ENCODE measurements at places on chromosomes 13 and 19.
A peak's percentile ranks its signal among the peaks of the same experiment; 100 is the strongest.

- DNase-seq = no peak
These were observed 100.7 kb downstream of the MBNL2 start for GRCh38 chr13:97322740-97323342.

- no peak for DNase-seq
These were observed 57.9 kb downstream of the THSD1 start for GRCh38 chr13:52348071-52348470.

GRCh38 chr13:34216256-34216655 is 398.3 kb downstream of the RFC3 start:
- DNase-seq = no peak

DNA sequence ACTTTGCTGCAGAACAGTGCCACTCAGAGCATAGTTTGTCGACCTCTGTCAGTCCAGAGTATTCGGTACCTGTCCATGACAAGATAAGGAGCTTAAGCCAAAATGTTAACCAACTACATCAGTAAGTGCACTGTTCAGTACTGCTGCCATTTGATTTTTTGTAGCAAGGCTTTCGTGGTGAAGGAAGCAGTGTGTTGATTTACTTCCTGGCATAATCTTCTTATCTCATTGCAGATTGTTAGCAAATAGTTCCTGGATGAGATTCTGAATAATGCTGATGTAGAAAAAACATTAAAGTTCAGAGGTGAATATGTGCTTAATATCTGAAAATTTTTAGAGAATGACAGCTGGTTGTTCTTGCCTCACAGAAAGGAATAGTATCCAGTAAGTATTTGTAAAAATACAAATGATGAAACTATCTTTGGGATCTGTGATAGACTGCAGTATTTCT is 85.7 kb downstream of the LRRC63 start:
- no peak for DNase-seq

GRCh38 chr19:32872391-32872790 is 2.8 kb upstream of the SLC7A9 start:
- no peak for DNase-seq

DNA sequence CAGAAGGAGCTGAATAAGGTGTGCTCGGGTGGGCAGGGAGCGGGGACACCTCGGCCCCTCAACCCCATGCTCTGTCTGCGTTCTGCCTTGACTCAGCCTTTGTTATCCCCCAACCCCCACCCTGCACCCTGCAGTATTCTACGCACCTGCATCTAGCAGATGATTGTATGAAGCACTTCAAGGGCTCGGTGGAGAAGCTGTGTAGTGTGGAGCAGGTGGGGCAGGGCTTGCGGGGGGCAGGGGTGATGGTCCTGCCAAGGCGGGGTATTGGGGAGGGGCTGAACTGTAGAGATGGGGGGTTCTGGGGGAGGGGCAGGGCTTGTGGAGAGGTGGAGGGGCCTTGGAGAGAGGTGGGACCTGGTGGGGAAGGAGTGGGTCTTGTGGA is 6.1 kb downstream of the STXBP2 start:
- no peak for DNase-seq

GRCh38 chr13:105278943-105279381 is 1256.5 kb downstream of the EFNB2 start:
- no peak for DNase-seq

DNA sequence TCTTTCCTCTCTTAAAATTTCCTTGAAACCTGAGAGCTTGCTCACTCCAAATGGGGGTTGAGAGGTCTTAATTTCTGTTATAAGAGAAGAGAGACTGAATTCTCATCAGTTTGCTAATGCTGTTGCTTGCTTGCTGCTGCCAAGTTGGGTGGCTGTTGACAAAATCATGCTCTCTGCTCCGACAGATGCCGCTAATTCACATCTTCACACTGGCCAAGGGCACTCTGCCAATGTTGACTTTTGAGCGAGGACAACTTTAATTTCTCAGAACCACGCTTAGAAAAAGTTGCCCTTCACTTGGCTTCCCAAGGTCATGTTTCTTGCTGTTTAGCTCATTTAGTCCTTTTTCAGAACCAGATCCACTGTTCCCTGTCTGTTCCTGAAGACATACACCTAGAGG is 402.9 kb downstream of the HS6ST3 start:
- no peak for DNase-seq

DNA sequence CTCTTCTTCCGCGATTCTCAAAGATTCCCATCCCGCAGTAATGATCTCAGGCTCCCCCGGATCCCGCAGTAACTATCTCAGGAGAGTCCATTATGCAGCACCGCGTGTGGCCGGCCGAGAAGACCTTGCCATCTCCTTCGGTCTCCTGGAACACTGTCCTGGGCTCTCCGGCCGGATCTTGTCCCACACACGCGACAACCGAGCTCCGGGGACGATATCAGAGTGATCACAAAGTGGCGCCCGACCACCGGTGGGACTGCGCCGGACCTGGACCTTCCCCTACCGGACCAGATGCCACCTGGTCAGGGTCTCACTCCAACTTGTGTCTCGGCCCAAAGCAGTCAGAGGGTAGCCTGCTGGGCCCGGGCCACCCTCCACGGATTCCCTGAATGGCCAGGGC is 24.0 kb downstream of the MAN2B1 start:
- no peak for DNase-seq

DNA sequence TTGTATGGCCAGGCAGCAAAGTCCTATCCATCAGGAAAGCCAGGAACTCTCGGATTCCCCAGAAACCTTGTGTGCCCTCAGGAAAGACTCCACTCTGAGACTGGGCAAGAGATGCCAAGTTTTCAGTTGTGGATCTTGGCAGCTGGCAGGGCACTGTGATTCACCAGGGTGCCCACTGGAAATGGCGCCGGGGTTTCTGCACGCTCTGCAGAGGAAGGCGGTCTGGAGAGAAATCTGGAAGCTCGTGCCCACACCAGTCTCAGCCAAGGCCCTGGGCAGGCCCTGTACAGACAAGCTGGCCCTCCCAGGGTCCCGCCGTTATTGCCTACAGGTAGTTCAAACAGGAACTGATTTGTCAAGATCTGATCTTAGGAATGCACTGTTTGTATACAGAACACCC is 4.9 kb downstream of the NAPA start:
- DNase-seq = no peak

DNA sequence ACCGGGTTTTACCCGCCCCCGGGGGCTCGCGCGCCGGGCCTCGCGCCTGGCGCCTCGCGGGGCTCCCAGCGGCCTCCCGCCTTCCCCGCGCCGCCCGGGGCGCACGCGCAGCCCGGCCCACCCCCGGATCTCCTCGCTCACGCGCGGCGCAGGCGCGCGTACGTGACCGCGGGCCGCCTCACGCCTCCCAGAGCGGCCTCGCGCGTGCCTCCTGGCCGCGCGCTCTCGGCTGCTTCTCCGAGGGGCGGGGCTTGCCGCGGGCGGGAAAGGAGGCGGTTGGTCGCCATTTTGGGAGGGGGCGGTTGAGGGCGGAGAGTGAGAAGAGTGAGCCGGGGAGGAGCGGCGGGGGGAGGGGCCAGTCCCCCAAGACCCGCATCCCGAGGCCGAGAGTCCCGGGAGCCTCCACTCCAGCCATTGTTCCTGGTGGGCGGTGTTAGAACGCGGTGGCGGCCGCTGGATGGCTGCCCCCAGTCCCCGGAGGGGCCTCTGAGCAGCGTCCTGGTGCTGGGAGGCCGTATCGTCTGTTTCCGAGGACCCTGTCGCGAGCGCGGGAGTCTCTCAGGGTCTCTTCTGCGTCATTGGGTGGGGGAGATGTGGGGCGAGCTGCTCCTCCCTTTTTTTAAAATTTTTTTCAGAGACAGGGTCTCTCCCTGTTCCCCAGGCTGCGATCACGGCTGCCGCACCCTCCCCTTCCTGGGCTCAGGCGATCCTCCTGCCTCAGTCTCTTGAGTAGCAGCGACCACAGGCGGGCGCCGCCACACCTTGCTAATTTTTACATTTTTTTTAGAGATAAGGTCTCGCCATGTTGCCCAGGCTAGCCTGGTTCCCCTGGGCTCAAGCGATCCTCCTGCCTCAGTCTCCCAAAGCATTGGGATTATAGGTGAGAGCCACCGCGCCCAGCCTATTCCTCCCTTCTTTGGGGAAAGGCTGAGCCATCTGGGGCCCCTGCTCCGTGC is at the start of gene ZNF541:
TSS of gene ZNF541 (minus strand) at position 78 of the 956 bp plus-strand sequence. CDS start 17,292 bp downstream, outside the sequence.
- peak; percentile 93 for DNase-seq

GRCh38 chr13:85367887-85368286 is 431.3 kb downstream of the SLITRK6 start:
- no peak for DNase-seq

GRCh38 chr19:55493052-55493644 is 4.9 kb downstream of the SSC5D start:
- no peak for DNase-seq

DNA sequence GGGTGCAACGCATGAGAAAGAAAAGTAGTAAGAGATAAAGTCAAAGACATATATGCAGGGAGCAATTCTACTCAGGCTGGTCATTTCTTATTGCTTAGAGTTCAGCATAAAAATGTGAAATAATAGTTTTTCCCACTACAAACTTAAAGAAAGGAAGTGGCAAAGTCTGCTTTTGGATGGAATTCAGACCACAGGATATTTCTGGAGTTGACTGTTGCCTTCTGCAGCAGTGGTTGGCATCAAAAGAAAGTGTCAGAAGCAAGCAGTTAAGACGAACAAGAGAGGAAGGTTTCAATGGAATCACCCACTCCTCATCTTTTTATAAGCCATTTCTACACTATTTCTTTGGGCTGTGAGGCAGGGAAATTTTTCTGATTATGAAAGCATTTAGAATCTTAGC is 36.2 kb upstream of the TRPC4 start:
- DNase-seq = no peak

DNA sequence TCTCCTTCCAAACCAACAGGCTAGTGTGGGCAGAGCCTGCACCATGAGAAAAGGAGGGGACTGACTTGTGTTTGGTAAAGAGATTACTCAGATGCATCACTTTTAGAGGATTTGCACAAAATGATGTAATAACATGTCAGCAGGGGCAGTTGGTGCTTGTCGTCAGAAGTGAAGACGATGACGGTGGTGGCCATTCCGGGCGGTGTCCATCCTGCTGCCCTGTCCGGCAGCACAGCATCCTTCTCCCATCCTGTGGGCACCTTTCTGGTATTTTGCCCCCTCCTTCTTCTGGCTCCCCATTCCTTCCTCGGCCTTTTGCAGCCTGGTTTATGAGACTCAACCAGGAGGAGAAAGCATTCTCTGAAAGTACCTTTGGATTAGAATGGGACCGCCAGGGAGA is 160.1 kb downstream of the TEX29 start:
- no peak for DNase-seq

DNA sequence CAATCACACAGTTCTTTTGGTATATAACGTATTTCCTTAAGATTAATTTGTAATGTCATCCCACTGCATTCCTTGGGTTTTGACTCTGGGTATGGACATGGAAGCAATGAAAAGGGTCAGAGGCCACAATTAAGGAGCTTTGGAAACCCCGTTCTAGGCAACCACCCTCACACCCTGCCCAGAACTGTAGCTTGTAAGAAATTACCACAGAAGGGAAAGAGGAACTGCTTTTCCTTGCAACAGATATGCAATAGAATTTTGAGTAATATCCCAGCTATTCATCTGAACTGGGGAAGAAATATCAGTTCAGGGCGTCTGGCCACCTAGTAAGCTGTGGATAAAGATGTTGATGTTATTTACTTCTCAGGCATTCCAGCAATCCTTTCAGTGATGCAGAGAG is 985 bp upstream of the CLC start:
- DNase-seq = no peak

- DNase-seq = no peak
These were observed 9.0 kb upstream of the THSD1 start for GRCh38 chr13:52414963-52415362.

- no peak for DNase-seq
These were observed 24.1 kb downstream of the HNRNPM start for GRCh38 chr19:8468761-8469373.

DNA sequence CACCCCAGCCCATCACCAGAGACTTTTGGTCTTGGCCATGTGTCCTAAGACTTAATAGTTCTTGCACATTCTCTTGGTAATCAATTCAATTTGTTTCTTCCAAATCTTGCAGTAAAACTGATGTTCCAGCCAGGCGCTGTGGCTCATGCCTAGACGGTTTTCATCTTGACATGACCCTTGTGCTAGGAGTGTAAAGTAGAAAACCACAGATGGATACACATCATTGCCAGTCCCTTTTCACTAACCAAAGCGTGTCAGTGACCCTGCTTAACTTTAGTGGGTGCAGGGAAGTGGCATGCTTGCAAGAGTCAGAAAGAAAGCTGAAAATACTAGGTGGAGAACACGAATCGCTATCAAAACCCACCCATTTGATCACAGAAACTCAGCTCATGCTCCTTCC is 18.0 kb upstream of the CD70 start:
- peak; percentile 10 for DNase-seq

DNA sequence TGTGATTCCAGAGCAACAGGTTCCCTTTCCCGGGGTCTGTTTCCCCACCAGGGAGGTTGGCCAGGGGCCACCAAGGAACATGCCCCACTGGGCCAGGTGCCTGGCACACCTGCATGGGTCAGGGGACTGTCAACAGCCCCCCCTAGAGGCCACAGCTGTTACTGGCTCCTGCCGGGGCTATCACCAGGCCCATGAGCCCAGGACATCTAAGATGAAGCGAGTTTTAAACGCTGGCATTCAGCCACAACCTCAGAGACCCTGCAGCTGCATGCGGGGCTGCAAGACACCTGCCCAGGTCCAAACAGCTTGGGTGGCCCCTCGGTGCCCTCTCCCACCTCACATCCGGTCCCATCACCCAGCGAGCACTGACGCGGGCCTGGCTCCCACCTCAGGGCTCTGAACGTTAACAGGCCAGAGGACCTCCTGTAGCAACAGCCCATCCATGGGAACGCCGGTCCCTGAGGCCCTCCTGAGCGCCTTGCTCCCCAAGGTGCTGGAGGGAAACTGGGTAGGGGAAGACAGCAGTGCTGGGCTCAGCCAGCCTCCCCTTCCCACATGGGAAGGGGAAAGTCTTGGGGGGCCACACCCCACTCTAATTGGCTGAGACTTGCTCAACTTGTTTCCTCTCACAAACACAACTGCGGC is 12.0 kb downstream of the KHSRP start:
- DNase-seq = no peak

DNA sequence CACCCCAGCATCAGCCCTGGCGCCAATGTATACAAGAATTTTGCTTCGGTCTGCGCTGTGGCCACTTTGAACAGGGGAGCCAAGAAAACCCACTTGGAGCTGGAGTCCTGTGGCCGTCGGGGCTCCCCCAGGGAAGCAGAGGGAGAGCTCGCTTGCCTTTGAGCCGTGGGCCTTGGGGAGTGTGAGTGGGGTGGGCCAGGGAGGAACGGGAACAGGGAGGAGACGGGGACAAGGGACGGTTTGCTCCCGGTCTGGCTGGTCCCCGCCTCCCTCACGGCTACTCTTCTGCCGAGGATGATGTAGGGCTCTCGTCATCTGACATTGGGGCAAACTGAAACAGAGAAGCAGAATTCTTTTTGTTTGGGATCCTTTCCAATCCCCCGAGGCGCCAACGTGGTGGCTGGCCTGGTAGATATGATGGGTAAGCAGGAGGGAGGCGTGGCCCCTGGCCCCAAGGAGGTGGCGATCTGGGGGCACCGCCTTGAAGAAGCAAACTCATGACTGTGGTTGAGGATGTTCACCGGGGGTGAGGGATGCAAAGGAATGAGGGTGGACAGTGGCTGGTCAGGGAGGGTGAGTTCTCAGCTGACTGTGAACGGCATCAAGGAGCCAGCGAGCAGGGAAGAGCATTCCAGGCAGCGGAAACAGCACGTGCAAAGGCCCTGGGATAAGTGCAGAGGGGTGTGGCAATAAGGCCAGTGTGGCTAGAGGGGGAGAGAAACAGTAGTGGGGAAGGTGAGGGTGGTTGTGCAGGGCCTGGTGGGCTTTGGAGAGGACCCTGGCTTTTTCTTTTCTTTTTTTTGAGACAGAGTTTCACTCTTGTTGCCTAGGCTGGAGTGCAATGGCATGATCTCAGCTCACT is 10.9 kb upstream of the SPC24 start:
- DNase-seq = peak; percentile 47

GRCh38 chr13:36533806-36534205 is 101.5 kb downstream of the CCNA1 start:
- no peak for DNase-seq

Measured in lower leg skin (tissue), 4 donors.